ENCODE measurements at places on chromosomes 3 and 15. TPM values are rescaled to one million over a fixed set of nuclear protein-coding genes. Genes with fewer than 3 reads are reported as not detected.

GRCh38 chr3:148931574-148931973 lies 59.8 kb upstream of the GYG1 start:
- no peak for DNase-seq

DNA sequence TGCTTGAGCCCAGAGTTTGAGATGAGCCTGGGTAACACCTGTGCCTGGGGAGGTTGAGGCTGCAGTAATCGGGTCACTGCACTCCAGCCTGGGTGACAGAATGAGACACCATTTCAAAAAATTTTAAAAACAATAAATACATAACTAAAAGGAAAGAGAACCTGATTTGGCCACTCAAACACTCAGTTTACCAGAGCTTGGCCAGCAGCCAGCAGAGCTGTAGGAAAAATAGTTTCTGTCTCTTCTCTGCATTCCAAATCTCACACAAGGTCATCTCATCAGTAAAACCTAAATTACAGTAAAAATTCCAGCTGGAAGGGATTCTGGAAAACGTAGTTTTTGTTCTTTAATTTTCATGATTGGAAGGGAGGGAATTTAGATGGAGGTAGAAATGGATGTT lies 7.8 kb upstream of the PPM1L start:
- DNase-seq, result no peak

Gene NR1I2
- total RNA-seq, result 0.86 TPM

Gene DUOXA1
- 0.81 TPM for total RNA-seq

DNA sequence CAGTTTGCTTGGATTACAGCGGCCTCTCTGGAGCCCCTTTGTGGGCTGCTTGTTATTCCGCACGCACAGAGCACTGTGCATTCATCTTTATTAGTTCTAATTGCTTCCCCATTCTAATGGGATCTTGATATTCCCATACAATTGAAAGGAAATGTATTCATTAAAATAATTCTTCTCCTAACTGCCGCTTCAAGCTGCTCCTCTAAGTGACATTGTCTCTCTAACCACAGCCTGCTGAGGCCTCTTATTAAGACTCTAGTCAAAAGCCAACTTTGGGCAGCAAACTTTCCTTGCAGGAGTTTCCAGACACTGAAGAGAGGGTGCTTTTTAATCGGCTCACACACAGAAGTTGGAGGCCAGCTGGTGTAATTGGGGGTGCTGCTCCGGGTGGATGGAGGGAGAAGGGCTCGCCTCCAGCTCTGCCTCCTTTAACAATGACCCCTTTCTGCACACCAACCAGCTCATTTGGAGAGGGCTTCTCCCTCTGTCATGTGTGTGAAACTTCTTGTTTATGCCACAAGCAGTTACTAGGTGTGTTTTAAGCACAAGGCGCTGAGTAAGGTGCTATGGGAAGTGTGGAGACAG lies 5.6 kb upstream of the MAGEF1 start:
- DNase-seq, result no peak
